ENCODE measurements at places on chromosomes 11 and 22.

- DNase-seq: no peak
Measured at GRCh38 chr22:27668828-27669797, 132.4 kb downstream of the MN1 start.

DNA sequence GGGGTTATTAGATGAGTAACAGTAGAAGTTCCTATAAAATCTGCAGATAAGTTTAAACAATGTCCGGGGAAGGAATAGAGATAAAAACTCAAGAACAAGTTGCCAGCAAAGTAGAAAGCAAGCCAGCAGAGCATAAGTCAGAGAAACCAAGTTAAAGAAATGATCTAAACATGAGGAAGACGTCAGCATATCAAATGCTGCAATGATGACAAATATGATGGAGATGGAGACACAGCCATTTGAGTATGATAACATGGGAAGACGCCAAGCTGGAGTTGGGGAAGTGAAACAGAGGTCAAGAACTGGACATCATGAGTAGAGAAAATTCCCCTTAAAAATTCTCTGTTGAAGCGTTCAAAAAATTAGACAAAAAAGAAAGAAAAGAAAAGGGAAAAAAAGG lies 571.5 kb downstream of the CNTN5 start:
- no peak for DNase-seq

- DNase-seq: no peak
Measured at GRCh38 chr11:95276139-95276538, 45.1 kb upstream of the SESN3 start.

DNA sequence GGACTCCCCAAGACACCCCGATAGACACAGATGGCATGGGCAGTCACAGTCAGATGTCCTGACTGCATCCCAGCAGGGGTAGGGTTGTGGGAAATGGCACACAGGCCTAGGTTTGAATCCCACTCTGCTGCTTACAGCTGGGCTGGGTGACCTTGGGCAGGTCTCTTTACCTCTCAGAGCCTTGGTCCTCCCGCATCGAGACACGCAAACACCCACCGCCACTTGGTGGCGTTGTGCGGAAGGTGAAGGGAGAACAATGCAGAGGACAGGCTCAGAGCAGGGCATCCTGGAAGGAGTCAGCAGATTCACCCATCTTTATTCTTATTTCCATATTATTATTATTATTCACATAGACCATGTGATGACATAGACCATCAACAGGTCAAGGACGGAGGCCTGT lies 140.5 kb downstream of the MIAT start:
- no peak for DNase-seq

- DNase-seq: no peak
Measured at GRCh38 chr22:31244943-31245451, 32.9 kb downstream of the LIMK2 start.

DNA sequence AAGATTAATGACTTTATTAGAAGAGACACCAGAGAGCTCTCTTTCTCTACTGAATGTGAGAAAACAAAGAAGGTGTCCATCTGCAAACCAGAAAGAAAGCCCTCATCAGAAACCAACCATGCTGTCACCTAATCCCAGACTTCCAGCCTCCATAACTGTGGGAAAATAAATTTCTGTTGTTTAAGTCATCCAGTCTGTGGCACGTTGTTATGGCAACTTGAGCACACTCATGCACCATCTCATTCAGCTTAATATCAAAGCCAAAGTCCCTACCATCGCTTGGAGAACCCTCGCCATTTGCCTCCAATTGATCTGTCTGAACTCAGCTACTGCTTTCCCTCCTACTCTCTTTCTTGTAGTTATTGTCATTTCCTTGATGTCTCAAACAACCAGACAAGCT lies 766.1 kb upstream of the ARHGAP42 start:
- no peak for DNase-seq

DNA sequence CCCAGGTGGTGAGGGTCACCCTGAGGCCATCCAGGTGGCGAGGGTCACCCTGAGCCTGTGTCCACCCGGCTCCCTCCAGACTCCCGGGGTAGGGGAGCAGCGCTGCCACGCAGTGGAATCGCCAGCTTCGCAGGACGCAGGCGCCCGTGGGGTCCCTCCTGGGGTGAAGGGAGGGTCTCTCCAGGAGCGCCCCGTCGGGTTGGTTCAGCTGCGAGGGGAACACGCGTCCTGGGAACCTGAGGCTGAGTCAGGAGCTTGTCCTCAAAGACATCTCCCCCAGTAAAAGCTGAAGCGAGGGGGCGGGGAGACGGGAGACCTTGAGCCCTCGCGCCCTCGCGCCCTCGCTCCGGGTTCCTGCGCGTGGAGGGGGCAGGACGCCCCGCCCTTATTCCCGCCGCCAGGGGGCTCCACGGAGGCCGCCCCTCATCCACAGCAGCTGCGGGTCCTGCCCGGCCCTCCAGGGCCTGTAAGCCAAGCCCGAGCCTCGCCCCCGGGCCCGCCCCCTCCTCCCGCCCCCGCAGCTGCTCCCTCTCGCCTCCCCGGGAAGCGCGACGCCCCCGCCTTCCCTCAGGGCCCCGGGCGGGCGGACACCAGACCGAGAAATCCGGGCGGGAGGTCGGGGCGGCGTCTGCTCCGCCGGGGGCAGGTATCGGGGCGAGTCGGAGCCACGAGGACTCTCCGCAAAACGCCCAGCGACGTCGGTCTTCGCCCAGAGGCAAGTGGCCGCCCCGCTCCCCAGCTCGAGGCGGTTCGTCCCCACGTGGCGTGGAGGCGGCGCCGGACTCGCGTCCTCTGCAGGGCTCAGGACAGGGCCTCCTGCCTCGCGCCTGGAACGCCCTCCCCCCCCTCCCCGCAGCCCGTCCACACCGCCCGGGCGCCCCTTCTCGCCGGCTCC lies 22.8 kb downstream of the PIM3 start:
- DNase-seq: no peak

DNA sequence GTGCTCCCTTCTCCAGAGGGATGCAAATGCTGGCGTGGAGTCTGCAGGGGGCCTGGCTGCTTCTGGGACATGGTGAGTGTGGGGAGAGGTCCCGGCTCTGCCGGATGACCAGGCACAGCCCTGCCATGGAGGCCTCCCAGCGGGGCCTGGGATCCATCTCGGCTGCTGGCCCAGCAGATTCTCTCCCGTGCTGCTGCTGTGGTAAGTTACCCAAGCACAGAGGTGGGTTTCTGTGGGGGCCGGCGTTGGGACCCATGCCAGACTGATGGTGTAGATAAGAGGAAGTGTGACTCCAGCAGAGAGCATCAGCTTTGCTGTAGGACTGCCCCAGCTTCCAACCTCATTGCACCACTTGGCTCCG lies 147.5 kb upstream of the B3GAT1 start:
- DNase-seq: no peak

DNA sequence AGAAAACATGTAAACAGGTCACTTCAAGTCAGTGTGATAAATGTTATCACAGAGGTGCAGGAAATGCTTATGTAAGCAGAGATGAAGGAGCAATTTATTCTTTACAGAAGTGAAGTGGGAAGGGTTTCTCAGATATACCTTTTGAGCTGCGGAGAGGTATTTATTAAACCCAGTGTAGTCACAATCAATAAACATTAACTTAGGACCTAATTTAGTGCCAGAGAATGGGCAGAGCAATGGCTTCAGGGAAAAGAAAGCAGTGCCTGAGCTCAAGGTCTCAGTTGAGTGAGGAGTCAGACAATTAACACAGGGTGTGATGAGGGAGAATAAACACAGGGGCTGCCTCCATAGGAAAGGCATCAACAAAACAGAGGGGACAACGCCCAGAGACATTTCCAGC lies 1.9 kb downstream of the MS4A5 start:
- no peak for DNase-seq

- DNase-seq: no peak
Measured at GRCh38 chr11:41522391-41522790, 62.9 kb upstream of the LRRC4C start.

DNA sequence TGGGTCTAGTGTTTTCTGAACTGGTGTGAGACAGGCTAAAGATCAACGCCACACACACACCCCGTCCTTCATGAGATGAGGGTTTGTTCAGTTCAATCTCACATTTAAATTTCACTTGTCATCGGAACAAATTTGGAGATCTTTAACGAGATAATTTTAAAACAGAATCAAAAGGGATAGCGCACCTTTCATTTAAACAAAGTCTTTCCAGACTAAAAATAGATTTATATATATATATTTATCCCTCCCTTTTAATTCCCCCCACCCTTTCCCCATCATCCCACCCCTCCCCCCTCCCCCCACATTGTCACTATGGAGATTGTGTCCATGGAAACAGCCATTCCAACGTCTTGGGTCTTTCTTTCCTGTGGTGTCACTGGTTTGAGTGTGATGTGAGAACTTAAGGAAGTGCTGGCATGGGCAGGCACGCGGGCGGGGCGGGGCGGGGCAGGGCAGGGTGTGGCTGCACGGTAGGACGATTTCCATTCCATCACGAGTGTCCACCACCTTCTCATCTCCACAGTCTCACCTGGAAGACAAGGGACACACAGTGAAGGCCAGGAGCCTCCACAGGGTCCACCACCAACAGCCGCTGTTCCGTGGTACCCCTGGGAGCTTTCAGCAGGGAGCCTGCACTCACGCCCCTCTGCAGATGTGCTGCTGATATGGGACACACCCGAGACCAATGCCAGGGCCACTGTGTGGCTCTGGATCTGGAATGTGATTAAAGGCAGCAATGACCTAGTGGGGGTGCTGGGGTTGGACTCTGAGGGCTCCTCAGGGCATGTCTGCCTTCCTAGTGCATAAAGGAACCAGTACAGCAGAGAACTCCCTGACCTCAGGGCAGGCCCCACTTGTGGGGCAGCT lies 30.5 kb upstream of the CYP2D6 start:
- no peak for DNase-seq

DNA sequence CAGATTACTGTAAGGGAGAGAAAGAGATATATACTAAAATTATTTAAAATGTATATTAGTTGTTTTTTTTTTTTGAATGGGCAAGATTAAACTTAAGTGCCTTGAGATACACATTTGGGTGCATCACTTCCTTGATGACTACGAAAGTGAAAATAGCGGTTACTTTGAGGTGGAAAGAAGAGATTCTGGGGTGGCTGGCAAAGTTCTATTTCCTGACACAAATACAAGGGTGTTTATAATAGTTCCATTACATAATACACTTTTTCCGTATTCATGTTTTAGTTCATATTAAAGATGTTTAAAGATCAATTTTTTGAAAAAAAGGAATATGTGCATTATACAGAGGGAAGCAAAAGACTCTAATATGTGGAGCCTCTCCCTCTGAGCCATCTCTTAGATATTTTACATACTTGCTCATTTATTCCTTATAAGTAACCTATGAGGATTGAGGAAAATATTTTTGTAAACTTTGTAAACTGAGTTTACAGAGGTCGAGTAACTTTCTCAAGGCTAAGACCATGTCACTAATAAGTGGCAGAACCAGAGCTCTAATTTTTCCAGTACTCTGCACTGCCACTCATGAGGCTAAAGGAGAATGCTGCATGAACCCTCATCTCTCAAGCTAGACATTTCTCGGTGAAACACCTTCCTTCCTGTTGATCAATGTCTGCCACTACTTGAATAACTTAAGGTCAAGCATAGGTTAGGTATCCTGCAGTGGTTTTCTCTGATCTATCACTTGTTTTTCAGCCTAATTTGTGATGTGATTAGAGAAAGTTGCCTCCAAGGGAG lies 58.6 kb downstream of the DDIAS start:
- no peak for DNase-seq

- no peak for DNase-seq
Measured at GRCh38 chr11:122998727-122999366, 17.2 kb upstream of the BSX start.

Measured in stimulated activated CD4-positive, alpha-beta T cell treated with anti-CD3 and anti-CD28 coated beads, Interleukin-15, amount 100 ng/mL, for 1 hour (primary cell).